ENCODE measurements at places on chromosomes 2 and 18. TPM values are rescaled to one million over a fixed set of nuclear protein-coding genes. Genes with fewer than 3 reads are reported as not detected.

Gene IL36RN
- not detected for total RNA-seq

Gene CACNB4
- 1.4 TPM for total RNA-seq

Gene MPP4
- total RNA-seq = not detected

Gene GNLY
- not detected for total RNA-seq

Gene PLCL1
- not detected for total RNA-seq

Gene ABHD1
- total RNA-seq = 0.31 TPM

Gene RNF125
- total RNA-seq = 9.4 TPM

Gene CFC1
- total RNA-seq = 0.22 TPM

Gene KYNU
- total RNA-seq = not detected

Gene CRACDL
- total RNA-seq = 0.29 TPM

Gene GALNT3
- total RNA-seq = 17.3 TPM

Gene NEU4
- 0.42 TPM for total RNA-seq

Gene KCNG2
- 0.15 TPM for total RNA-seq

Gene HRH4
- total RNA-seq = not detected

Gene SFXN5
- total RNA-seq = 28.9 TPM

Gene DNAJC10
- total RNA-seq = 119 TPM

Gene IGFBP2
- 366 TPM for total RNA-seq

Gene PRKRA
- total RNA-seq = 60.1 TPM

Gene SLC14A1
- total RNA-seq = not detected

Gene TLX2
- 0.20 TPM for total RNA-seq

Gene ACMSD
- not detected for total RNA-seq

Gene RNF152
- 2.3 TPM for total RNA-seq

Gene OTOF
- 0.15 TPM for total RNA-seq

Gene CPSF3
- 95.5 TPM for total RNA-seq

Gene TMEM87B
- 10.0 TPM for total RNA-seq

Gene SEPTIN2
- 385 TPM for total RNA-seq

Gene MYL1
- total RNA-seq = not detected

Measured in H9 (cell line).